ENCODE measurements at places on chromosomes 12 and 14. TPM values are rescaled to one million over a fixed set of nuclear protein-coding genes. Genes with fewer than 3 reads are reported as not detected.

TPPP2 gene
- not detected for total RNA-seq

ASB2 gene
- not detected for total RNA-seq

RERG gene
- 2.2 TPM for total RNA-seq

CCDC175 gene
- total RNA-seq = 3.3 TPM

TCL1B gene
- not detected for total RNA-seq

OVCH1 gene
- 1.2 TPM for total RNA-seq

SPTB gene
- total RNA-seq = 18.2 TPM

HOXC11 gene
- total RNA-seq = not detected

RAPGEF3 gene
- total RNA-seq = 9.0 TPM

CIROP gene
- total RNA-seq = not detected

DCN gene
- total RNA-seq = 46.3 TPM

LUM gene
- total RNA-seq = 20.1 TPM

FAM222A gene
- total RNA-seq = 2.5 TPM
